ENCODE measurements at places on chromosomes 1 and 21. TPM values are rescaled to one million over a fixed set of nuclear protein-coding genes. Genes with fewer than 3 reads are reported as not detected.

Gene CELSR2
- 38.5 TPM for total RNA-seq

- no peaks in the 10 kb centered on the region for H3K27me3 ChIP-seq
- no peak for DNase-seq
- H3K4me1 ChIP-seq = peaks cover 9% of the 10 kb centered on the region
- no peaks in the 10 kb centered on the region for H3K36me3 ChIP-seq
- no peak overlapping the region for H3K27ac ChIP-seq
- no peak overlapping the region for H3K4me3 ChIP-seq
These were observed 127.9 kb upstream of the L1TD1 start for GRCh38 chr1:62066713-62067112.

GRCh38 chr21:41548781-41549180, 40.8 kb upstream of the TMPRSS2 start:
- no peak overlapping the region for H3K4me3 ChIP-seq
- DNase-seq = no peak
- H3K4me1 ChIP-seq = no peaks in the 10 kb centered on the region
- H3K27ac ChIP-seq = no peak overlapping the region
- no peaks in the 10 kb centered on the region for H3K36me3 ChIP-seq

- H3K27me3 ChIP-seq = no peaks in the 10 kb centered on the region
- H3K27ac ChIP-seq = no peak overlapping the region
- peaks cover 8% of the 10 kb centered on the region for H3K4me1 ChIP-seq
- no peak overlapping the region for H3K4me3 ChIP-seq
- no peaks in the 10 kb centered on the region for H3K36me3 ChIP-seq
- no peak for DNase-seq
These were observed 12.5 kb downstream of the CHML start for GRCh38 chr1:241627453-241628259.

- no peak overlapping the region for H3K4me3 ChIP-seq
- no peaks in the 10 kb centered on the region for H3K27me3 ChIP-seq
- H3K27ac ChIP-seq = no peak overlapping the region
- DNase-seq = peak; percentile 47
- H3K4me1 ChIP-seq = no peaks in the 10 kb centered on the region
- no peaks in the 10 kb centered on the region for H3K36me3 ChIP-seq
These were observed 93.0 kb downstream of the CLIC6 start for GRCh38 chr21:34761758-34762330.

DNA sequence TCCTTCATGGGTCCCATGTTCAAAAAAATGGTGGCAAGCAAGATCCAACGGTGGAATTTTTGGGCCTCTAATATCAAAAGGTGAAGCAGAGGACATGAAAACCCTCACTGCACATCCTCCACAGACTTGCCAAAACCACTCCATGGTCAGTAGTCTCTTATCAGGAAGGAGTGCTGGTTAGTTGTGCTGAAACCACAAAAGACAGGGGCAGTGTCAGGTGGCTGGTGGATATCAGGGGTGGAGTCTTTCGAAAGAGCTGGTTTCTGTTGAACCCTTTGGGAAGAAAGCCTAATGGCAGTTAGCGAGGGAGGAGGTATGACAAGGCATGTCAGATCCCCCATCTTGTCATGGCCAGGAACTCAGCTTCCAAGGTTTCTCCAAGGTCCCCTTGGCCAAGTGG, 395.9 kb upstream of the CAMK1G start:
- H3K27ac ChIP-seq = no peak overlapping the region
- H3K4me3 ChIP-seq = no peak overlapping the region
- H3K4me1 ChIP-seq = no peaks in the 10 kb centered on the region
- no peaks in the 10 kb centered on the region for H3K27me3 ChIP-seq

- no peaks in the 10 kb centered on the region for H3K4me1 ChIP-seq
- DNase-seq = no peak
- H3K4me3 ChIP-seq = no peak overlapping the region
- no peaks in the 10 kb centered on the region for H3K36me3 ChIP-seq
- H3K27ac ChIP-seq = no peak overlapping the region
These were observed 223.7 kb upstream of the USP25 start for GRCh38 chr21:15506086-15506485.

Gene TMEM125
- total RNA-seq = 1.2 TPM

Gene PTPRF
- 139 TPM for total RNA-seq

Gene ZNF670
- 2.7 TPM for total RNA-seq

Gene AK5
- 6.9 TPM for total RNA-seq

Data from vagina (tissue), 2 donors.